ENCODE measurements at places on chromosomes 4 and X.

DNA sequence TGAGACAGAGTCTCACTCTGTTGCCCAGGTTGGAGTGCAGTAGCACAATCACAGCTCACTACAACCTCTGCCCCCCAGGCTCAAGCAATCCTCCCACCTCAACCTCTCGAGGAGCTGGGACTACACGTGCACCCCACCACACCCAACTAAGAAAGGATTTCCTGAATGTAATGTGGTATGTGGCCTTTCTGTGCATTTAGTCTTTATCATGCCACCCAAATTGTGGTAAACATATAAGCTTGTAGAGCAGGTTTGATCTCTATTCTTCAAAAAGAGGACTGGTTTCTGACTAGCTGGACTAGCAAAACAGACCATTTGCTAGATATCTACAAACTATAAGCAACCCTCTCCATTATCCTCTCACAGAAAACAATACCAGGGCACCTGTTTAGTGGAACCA lies 33.6 kb downstream of the ELOVL6 start:
- no peak for DNase-seq

- no peak for DNase-seq
Observed at GRCh38 chrX:134821901-134822300, 163.6 kb upstream of the PLAC1 start.

DNA sequence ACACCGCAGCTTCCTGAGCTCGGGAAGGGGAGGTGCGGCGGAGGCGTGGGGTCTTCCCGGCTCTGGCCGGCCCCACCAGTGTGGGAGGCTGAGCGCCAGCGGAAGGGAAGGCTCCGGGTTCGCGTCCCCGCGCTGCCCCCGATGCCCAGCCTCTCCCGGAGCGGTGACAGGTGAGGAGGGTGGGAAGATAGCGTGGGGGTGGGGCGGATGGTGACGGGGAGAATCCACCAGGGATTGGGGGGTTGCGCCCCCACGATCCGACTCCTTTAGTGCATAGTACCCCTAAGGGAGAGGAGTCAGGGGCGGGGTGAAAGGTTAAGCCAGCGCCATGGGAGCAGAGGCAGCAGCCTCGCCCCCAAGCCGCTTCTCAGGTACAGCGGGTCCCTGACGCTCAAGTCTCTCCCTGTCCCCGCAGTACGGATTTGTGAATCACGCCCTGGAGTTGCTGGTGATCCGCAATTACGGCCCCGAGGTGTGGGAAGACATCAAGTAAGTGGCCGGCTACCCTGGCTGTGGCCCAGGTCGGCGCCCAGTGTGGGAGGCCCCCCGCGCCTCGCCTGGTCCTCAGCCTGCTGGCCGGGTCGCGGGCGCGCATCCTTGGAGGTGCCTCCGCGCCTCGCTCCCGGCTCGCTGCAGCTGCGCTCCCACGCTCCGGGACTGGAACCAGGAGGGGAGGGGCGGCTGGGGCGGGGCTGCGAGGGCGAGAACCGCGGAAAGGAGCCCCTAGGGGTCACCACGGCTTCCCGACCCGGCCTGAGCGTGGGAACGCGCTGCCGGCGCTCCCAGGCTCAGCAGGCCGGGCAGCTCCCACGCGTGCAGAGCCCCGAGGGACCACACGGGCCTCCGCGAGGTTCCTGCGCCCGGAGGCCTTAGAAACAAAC lies 791 bp downstream of the GUCY1B1 start:
- DNase-seq, result peak; percentile 21

DNA sequence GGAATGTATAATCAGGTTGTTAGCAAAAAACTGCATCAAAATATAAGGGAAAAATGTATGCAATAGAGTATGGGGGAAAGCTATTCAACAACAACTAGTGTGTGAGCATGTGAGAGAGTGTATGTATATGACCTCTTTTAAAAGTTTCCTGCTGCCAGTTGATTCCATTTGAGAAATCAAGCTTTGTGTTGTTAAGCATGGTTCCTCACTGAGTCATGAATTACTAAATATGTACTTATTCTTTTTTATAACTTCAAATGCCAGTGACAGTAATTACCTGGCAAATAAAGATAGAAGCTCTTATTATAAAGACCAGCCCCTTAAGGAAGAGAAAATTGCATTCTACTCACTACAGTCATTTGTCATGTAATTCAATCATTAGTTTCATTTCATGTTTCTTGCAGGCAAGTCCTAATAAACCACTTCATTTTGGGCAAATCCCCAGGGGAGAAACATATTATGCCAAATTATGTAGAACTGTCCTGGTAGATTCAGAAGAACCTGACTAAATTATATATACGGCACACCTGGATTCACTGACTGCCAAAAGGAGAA lies 19.2 kb downstream of the RASGEF1B start:
- DNase-seq, result no peak

DNA sequence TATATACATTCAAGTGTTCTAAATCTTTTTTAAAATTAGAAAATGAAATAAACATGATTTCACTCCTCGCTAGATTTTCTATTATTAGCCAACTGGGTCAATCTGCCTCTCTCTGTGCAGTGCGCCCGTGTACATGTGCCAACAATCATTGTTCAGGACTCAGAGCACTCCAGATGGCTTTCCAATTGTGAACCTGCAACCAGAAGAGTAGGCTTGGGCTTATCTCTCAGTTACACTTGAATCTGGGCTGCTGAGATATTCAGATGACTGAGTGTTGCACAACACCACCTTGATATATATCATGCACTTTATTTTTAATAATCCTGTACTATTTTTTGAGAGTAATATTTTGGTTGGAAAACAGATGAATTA lies 184.0 kb upstream of the FSTL5 start:
- DNase-seq, result no peak

- DNase-seq, result no peak
Observed at GRCh38 chrX:23228950-23229448, 105.7 kb upstream of the PTCHD1 start.

- DNase-seq, result no peak
Observed at GRCh38 chr4:176999935-177000543, 207.3 kb upstream of the VEGFC start.
